ENCODE measurements at places on chromosomes 16 and 17.

GRCh38 chr17:44787271-44787940, 28.6 kb downstream of the ADAM11 start:
- no peak for DNase-seq

DNA sequence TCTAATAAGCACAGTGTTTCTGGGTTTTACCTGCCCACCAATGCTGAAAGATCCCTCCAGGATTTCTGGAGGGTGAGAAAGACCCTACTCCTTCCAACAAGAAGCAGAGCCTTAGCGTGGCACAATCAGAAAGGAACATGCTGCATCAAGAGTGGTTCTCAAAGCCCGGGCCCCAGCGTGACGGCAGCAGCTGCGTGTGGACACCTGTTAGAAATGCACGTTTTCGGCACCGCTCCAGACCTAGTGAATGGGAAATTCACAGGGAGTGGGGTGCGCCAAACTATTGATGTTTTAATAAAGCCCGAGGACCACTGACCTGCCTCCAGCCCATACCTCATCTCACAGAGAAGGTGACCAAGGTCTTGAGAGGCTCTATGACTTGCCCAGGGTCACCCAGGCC, 55.8 kb downstream of the PECAM1 start:
- no peak for DNase-seq

DNA sequence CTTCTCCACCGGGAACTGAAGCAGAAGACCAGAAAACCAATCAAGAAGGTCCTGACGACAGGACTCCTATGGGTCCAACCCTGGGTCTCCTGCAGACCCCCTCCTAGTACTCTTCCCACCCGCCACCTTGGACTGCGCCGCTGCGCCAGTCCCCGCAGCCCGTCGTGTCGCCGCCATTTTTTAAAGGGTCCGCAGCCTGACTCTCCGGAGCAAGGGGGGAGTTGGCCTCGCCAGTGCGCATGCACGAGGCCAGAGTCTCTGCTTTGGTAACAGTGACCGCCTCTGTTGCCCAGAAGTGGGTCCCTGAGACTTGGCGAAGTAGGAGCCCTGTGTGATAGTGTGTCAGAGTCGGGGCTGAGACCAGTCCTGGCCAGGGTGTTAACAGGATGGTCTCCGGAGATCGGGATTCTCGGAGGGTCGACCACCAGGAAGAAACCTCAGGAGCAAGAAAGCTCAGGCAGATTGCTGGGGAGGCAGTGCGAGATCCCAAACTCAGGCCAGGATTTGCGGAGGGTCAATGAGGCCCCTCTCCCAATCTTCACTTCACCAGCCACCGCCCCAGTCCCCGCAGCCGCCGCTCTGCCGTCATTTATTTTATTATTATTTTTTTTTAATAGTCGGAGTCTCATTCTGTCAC, 612.5 kb downstream of the KCNJ18 start:
- no peak for DNase-seq

DNA sequence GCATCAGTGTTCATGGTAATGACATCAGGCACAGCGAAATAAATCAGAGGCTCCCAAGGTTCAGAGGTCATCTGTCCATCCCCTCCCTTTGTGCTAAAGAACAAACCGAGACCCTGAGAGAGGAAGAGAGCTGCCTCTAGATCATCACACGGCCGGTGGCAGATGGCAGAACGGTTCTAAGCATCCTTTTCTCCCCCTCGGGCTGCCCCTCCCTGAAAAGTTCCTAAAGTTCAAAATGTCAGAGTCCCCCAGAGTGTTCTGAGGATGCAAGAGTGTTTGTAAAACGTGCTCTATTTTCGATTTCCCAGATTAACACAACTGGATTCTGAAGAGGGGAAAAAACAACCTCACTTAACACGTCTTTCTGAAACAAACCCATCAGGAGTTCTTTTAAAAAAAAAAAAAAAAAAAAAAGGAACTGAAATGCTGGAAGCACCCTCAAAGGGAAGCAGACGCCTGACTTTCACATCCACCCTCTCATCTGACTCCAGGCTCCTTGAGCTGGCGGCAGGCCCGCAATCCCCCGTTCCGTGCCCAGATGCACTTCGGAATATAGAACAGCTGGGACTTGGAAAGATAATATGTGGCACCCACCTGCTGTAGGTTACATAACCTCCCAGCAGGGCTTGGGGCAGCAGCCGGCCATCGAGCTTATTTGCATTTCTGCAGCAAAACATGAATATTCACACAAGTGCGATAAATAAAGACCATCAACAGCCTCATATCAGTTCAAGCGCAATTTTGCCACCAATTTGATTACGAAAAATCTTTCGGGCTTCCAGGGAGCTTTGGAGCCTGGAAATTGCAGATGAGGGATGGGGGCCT, 115.5 kb upstream of the SMURF2 start:
- DNase-seq, result no peak

DNA sequence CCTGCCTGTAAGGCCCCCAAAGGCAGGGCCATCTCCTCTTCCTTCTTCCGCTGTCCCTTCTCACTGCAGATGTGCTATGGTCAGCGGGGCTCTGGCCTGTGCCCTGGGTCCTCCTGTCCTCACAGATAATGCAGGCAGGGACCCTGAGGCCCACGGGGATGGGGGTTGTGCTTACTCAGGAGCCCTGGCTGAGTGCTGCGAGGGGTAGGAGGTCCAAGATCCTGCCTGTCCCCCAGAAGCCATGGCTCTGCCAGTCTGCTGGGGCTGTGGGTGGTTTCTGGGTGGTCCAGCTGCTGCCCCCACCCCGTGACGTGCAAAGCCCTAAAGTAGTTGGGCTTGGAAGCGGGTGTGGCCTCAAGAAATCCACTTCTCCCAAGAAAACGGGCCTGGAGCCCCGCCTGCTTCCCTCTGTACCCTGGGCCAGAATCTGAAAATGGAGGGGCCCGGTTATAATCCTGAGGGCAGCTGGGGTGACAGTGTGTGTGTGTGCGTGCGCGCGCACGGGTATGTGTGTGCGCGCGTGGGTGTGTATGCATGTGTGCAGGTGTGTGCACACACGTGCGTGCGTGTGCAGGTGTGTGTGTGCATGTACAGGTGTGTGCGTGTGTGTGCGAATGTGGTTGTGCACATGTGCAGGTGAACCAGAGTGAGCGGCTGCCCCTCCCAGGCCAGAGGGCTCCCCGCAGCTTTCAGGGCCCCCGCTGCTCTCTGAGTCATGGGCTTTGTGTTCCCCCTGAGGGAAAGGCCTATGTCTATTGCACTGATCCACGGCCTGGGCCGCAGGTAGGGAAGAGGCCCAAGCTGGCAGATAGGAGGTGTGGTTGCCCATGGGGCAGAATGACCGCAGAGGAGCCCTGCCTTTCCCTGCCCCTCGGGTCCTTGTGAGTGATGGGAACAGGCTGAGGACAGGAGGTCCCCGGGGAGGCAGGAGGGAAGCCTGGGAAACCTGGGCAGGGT, 13.8 kb downstream of the SPNS2 start:
- DNase-seq, result no peak
